Activated T-helper 1 cell treated with anti-CD3 and anti-CD28 coated beads, Interleukin-2, amount 50 U/mL, for 16 hours (primary cell): ENCODE measurements at places on chromosomes 5 and 9.

- DNase-seq = no peak
Measured at GRCh38 chr5:5782402-5782801, 359.9 kb downstream of the ICE1 start.

- DNase-seq = no peak
Measured at GRCh38 chr5:172745838-172746237, 25.2 kb downstream of the DUSP1 start.

DNA sequence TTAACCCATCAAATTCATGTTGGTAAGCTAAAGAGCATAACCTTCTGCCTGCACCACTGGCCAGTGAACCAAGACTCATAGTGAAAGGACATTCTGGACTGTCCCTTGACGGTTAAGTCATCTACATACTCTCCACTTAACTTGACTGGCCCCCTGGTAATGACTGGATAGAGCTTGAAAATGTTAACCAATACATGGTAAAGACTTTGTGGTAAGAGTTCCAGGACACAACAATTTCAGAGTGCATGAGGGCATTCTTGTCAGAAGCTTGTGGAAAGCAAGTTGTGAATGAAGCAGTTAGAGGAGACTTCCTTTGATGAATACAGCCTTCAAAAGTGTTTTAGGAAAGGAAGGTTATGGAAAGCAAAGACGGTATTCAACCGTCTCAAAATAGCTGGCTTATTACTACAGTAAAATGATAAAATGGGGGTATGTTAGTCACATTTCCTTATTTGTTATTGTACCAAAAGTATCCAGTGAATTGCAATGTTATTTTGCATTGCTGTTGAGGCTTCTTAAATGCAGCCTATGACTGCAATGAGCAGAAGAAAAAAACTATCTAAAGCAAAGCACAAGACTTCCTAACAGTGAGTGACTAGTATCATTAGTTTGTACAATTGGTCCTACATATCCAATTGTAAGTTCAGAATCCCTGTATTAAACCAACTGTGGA lies 47.2 kb upstream of the DAB2 start:
- DNase-seq = no peak

- DNase-seq = no peak
Measured at GRCh38 chr9:90379771-90380170, 262.9 kb downstream of the DIRAS2 start.

DNA sequence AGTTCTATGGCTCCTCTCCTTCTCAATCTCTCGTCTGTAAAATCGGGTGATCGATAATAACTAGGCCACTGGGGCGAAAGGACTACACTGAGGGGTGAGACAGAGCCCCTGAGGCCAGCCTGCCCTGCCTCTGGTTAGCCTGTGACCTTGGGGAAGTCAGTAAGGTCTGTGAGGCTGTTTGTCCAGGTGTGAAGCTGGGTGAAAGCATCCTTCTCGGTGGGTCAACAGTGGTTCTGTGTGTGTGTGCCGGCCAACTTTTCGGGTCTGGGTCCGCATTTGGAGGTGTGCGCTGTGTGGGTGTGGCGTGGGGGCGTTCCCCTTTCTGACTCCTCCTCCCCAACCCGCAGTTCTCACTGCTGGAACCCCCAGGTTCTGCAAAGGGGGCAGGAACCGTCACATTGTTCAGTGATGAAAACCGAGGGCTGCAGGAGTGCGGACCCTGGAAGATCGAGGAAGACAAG lies 5.0 kb upstream of the RNF44 start:
- DNase-seq = peak; percentile 42

GRCh38 chr5:163408311-163408923 lies 29.0 kb upstream of the CCNG1 start:
- peak; percentile 23 for DNase-seq

GRCh38 chr5:149437391-149438040 lies 58.4 kb upstream of the IL17B start:
- no peak for DNase-seq

- no peak for DNase-seq
Measured at GRCh38 chr5:153523211-153523610, 32.7 kb downstream of the GRIA1 start.

DNA sequence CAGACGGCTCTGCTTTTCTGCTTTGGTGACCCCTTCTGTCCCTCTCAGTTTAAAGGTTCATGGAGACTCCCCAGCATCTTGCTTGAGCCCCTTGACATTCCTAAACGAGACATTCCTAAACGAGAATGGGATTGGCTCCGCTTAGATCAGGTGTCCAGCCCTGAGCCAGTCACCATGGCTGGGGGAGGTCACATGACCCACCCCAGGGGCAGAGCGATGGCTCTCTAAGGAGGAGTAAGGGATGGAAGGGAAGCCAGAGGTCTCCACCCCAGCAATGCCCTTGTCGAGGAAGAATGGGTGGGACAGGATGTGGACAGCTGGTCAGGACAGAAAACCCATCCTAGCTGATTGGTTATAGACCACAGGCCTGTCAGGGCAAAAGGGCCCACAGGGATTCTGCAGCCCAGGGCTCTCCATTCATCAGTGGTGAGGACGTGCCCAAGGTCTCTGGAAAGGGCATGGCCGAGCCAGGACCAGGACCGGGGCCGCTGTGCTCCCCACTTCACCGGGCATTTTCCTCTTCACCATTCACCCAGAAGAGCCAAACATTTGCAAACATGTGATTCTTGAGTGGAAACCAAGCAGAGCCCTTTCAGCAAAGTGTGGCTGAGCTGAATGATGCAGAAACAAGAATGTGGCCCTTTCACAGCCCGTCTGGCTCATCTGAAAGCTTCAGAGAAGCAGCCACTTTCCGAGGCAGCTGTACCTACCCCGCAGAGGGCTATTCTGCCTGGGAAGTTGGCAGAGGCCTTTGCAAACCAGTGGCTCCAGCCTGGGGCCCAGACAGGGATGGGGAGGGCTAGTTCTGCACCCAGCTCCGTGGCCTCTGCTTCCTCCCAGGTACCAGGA lies 19.8 kb upstream of the AIF1L start:
- no peak for DNase-seq

GRCh38 chr5:114969482-114969881 lies 200.2 kb downstream of the TRIM36 start:
- DNase-seq = no peak

- DNase-seq = peak; percentile 19
Measured at GRCh38 chr5:157596487-157596886, 20.9 kb upstream of the ADAM19 start.

- no peak for DNase-seq
Measured at GRCh38 chr5:89200899-89201298, 317.9 kb upstream of the MEF2C start.
